ENCODE measurements at places on chromosomes 2 and 18. TPM values are rescaled to one million over a fixed set of nuclear protein-coding genes. Genes with fewer than 3 reads are reported as not detected.

GRCh38 chr18:57841568-57841967 lies 38.5 kb upstream of the ATP8B1 start:
- no peaks in the 10 kb centered on the region for H3K27me3 ChIP-seq
- H3K4me1 ChIP-seq = no peaks in the 10 kb centered on the region
- DNase-seq = no peak
- H3K27ac ChIP-seq = no peak overlapping the region
- no peak overlapping the region for H3K4me3 ChIP-seq

GRCh38 chr2:180376066-180376465 lies 369.0 kb upstream of the CWC22 start:
- no peaks in the 10 kb centered on the region for H3K27me3 ChIP-seq
- H3K27ac ChIP-seq = no peak overlapping the region
- no peaks in the 10 kb centered on the region for H3K36me3 ChIP-seq
- no peaks in the 10 kb centered on the region for H3K4me1 ChIP-seq
- H3K4me3 ChIP-seq = no peak overlapping the region

DNA sequence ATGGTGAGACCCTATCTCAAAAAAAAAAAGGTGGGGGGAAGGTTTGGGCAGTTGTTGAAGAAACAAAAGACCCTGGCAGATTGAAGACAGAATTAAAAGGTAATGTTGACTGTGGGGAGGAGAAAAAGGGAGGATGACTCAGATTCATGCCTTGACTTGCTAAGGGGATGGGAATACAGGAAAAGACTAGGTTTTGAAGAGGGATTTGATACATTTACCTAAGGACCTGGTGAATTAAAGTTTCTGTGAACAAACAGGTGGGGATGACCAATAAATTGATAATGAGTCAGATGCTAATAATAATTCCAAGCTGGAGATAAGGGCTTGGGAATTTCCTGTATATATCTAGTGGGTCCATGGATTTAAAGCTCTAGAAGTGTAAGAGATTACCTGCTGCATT lies 27.6 kb downstream of the TTR start:
- no peak for DNase-seq
- H3K36me3 ChIP-seq = no peaks in the 10 kb centered on the region
- no peak overlapping the region for H3K27ac ChIP-seq
- no peaks in the 10 kb centered on the region for H3K27me3 ChIP-seq
- H3K4me3 ChIP-seq = no peak overlapping the region

DNA sequence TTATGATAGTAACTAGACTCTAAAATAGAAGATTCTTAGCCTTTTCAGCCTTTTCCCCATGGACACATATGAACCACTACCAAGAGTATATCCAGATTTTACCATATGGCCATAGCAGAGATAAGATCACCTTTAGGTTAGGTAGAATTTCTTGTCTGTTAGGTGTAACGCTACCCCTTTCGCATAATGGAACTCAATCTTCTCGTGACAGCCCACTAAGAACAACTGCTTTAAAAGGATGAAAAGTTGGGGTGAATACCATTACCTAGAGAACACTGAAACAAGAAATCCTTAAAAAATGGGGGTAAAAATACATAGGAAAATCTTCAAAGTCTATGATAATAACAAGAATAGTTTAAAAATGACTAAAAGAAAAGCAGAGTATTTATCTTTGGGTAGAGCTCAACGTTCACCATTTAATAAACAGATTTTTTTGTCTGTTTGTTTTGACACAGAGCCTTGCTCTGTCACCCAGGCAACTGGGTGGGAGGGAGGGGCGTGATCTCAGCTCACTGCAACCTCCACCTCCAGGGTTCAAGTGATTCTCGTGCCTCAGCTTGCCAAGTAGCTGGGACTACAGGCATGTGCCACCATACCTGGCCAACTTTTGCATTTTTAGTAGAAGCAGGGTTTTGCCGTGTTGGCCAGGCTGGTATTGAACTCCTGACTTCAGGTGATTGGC lies 67.2 kb downstream of the VIL1 start:
- no peak overlapping the region for H3K27ac ChIP-seq
- H3K27me3 ChIP-seq = no peaks in the 10 kb centered on the region
- H3K36me3 ChIP-seq = peaks cover 74% of the 10 kb centered on the region

DNA sequence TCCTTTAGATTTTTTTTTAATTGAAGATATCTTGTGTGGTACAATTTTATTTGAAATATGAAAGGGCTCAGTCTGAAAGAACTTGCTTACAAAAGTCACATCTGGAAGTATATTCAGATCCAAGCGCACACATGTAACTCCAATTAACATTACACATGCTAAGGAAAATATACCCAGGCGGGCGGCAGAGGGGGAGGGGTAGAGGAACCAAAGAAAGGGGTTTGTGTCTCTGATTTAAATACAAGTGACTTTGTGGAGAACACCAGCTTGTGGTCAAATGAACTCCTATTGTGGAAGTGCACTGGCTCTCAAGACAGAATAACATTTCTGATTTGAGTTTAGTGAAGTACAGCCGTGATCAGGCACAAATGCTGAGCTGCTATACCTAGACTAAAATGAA lies 280.2 kb upstream of the SOX11 start:
- no peaks in the 10 kb centered on the region for H3K27me3 ChIP-seq
- H3K27ac ChIP-seq = no peak overlapping the region
- H3K4me1 ChIP-seq = no peaks in the 10 kb centered on the region
- no peaks in the 10 kb centered on the region for H3K36me3 ChIP-seq
- H3K4me3 ChIP-seq = no peak overlapping the region

The SP9 gene
- total RNA-seq = 1.8 TPM

DNA sequence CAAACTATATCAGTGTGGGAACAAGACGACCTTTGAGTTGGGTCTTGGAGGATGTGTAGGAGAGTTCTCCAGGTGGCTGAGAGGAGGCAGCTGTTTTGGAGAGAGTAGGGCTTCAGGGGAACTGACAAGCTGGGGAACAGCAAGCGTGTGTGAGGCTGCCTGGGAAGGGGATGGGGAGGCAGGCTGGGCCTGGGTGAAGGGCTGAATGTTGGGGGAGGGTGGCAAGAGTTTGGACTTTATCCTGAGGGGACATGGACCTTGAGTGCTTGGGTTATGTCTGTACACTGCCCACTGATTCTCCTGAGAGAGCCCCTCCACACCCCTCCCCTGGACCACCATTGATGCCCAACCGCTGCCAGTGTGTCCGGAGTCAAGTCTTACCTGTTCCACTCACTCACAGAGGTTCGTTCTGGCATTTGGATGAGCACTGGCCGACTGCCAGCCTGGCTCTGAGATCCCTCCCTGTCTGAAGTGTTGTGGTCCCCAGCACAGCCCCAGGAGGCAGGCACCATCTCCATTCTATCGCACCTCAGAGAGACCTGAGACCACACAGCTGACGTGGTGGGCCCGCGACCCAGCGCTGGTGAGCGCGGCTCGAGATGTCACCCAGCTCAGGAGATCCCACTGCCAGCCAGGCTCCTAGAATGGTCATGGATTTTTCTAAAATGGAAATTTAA lies 59.5 kb downstream of the DCDC2C start:
- H3K27ac ChIP-seq = no peak overlapping the region
- H3K27me3 ChIP-seq = peaks cover 6% of the 10 kb centered on the region

GRCh38 chr2:121900391-121900790 lies 144.9 kb downstream of the TSN start:
- DNase-seq = no peak
- H3K36me3 ChIP-seq = no peaks in the 10 kb centered on the region
- H3K4me3 ChIP-seq = no peak overlapping the region

DNA sequence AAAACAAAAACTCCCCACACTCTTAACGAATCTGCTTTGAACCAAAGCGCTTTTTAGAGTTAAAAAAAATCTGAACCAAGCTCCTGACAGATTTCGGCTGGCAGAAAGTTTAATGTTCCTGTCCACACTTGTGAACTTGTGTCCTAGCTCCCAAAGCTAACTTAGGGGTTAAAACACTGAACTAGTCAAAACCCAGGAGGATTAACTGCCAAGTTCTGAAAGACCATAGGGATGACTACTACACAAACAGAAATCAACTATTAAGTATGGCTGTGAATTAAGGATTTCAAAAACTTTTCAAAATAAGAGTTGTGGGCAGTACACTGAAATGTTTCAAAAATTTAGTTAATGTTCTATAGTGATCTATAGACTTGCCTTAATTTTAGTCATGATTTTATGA lies 26.2 kb upstream of the CDKL4 start:
- no peak overlapping the region for H3K27ac ChIP-seq
- H3K36me3 ChIP-seq = peaks cover 24% of the 10 kb centered on the region
- H3K27me3 ChIP-seq = no peaks in the 10 kb centered on the region

GRCh38 chr2:175154661-175155082 lies 13.3 kb downstream of the ATF2 start:
- H3K27ac ChIP-seq = no peak overlapping the region
- H3K4me1 ChIP-seq = peaks cover 6% of the 10 kb centered on the region
- H3K36me3 ChIP-seq = no peaks in the 10 kb centered on the region
- H3K4me3 ChIP-seq = no peak overlapping the region
- H3K27me3 ChIP-seq = no peaks in the 10 kb centered on the region

DNA sequence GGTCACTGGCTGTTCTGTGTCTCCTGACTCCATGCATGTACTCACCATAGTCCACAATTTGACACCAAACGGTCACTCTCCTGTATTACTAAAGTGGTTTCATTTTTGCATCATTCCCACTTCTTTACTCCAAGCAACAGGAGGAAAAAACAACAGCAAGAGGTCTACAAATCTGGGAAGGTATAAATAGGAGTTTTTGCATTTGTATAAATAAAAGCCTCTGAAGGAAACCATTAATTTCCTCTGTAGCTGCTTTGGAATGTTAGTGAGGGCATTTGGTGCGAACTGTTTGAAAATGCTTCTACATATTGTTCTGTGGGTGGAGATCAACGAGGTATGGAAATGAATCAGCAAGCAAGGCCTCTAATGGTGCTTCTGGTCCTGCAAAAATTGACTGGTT lies 148.5 kb upstream of the DLX2 start:
- no peak overlapping the region for H3K4me3 ChIP-seq
- H3K27ac ChIP-seq = no peak overlapping the region
- H3K27me3 ChIP-seq = no peaks in the 10 kb centered on the region
- peaks cover 10% of the 10 kb centered on the region for H3K4me1 ChIP-seq
- no peak for DNase-seq

- no peak for DNase-seq
Observed at GRCh38 chr18:47260924-47261701, 9.7 kb upstream of the SKOR2 start.

GRCh38 chr2:179410552-179411356 lies 146.1 kb upstream of the SESTD1 start:
- no peak overlapping the region for H3K4me3 ChIP-seq
- H3K36me3 ChIP-seq = no peaks in the 10 kb centered on the region
- no peak for DNase-seq
- H3K4me1 ChIP-seq = no peaks in the 10 kb centered on the region
- no peaks in the 10 kb centered on the region for H3K27me3 ChIP-seq
- no peak overlapping the region for H3K27ac ChIP-seq

GRCh38 chr2:17084877-17085276 lies 419.2 kb upstream of the CYRIA start:
- H3K4me1 ChIP-seq = no peaks in the 10 kb centered on the region
- no peaks in the 10 kb centered on the region for H3K36me3 ChIP-seq
- H3K27me3 ChIP-seq = no peaks in the 10 kb centered on the region
- no peak overlapping the region for H3K27ac ChIP-seq
- DNase-seq = no peak

The SDC1 gene
- total RNA-seq = 892 TPM

DNA sequence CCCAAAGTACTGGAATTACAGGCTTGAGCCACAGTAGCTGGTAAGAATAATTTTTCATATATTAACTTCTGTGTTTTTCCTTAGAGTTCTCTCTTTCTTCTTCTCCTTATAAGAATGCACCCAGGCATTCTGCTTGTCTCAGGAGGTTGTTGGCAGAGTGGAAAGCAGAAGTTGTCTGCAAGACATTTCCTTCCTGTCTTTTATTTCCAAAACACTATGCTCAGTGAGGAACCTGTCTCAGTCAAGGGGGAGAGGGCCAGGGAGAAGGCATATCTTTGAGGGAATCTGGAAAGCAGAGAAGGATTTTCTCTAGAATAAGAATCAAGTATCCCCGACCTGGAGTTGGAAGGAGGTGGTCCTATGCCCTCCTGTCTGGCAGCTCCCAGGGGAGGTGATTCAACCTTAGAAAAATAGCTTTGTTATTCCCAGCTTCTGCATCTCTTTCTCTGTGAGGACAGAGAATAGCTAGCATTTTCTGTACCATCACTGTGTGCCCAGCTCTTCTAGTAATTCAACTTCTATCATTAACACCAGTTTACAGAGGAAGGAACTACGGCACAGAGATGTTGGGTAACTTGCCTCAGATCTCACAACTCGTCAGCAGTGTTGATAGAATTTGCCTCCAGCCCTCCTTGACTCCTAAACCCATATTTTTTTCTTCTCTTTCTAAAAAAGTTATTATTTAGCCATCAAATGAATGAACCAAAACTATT lies 3.8 kb upstream of the LPIN2 start:
- H3K4me3 ChIP-seq = no peak overlapping the region
- no peak overlapping the region for H3K27ac ChIP-seq
- H3K36me3 ChIP-seq = no peaks in the 10 kb centered on the region

The NEU2 gene
- 19.9 TPM for total RNA-seq

The FOSL2 gene
- total RNA-seq = 298 TPM

- H3K4me1 ChIP-seq = no peaks in the 10 kb centered on the region
- H3K4me3 ChIP-seq = no peak overlapping the region
- DNase-seq = no peak
- no peak overlapping the region for H3K27ac ChIP-seq
- no peaks in the 10 kb centered on the region for H3K27me3 ChIP-seq
- H3K36me3 ChIP-seq = no peaks in the 10 kb centered on the region
Observed at GRCh38 chr2:228548230-228548629, 366.7 kb upstream of the SPHKAP start.

Data from suprapubic skin (tissue), 4 donors.